Stimulated activated memory B cell treated with anti-CD40 and anti-IgM and Interleukin-4, amounts not matched to agents 10 μg/mL and 1 μg/mL and 100 μg/mL, for 72 hours (primary cell): ENCODE measurements at places on chromosomes 3 and 15.

GRCh38 chr15:58135511-58136174, 2.5 kb upstream of the AQP9 start:
- ATAC-seq, result no peak

DNA sequence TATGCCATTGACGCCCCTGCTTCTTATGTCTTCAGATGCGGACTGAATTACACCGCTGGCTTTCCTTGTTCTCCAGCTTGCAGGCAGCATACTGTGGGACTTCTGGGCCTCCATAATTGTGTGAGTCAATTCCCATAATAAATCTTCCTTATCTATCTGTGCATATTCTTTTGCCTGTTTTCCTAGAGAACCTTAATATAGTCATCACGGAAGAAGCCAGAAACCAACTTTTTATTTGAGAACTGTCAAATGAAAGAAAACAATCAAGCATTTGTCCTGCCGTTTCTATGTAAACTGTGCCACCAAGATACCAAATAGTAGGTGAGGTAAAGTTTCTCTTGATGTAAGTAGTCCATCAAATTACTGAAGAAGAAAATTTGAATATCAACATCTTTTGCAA, 51.8 kb upstream of the B3GALNT1 start:
- no peak for ATAC-seq

GRCh38 chr3:55339819-55340218, 147.3 kb downstream of the WNT5A start:
- ATAC-seq, result no peak

- ATAC-seq, result no peak
Measured at GRCh38 chr15:39430389-39430788, 150.5 kb upstream of the THBS1 start.

- ATAC-seq, result no peak
Measured at GRCh38 chr3:149572796-149573414, 84.9 kb downstream of the WWTR1 start.

- no peak for ATAC-seq
Measured at GRCh38 chr3:115361806-115362205, 214.7 kb upstream of the ZBTB20 start.

GRCh38 chr3:171970301-171970788, 69.0 kb upstream of the FNDC3B start:
- peak; percentile 35 for ATAC-seq

DNA sequence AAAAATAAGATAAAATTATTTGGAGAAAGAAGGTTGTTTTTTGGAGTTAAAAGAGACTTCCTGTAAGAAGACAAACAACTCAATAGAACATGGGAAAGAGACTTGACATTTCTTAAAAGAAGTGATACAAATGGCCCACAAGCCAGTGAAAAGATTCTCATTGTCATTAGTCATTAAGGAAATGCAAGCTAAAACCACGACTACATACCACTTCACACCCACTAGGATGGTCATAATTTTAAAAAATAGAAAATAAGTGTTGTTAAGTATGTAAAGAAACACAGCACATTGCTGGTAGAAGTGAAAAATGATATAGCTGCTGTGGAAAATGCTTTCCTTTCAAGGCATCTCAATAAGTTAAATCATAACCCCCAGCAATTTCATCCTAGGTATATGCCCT, 44.4 kb upstream of the GK5 start:
- no peak for ATAC-seq

GRCh38 chr3:184836090-184836822, 24.3 kb downstream of the VPS8 start:
- no peak for ATAC-seq

GRCh38 chr3:166123576-166123975, 286.4 kb upstream of the BCHE start:
- no peak for ATAC-seq

- ATAC-seq, result no peak
Measured at GRCh38 chr15:66658855-66659254, 43.2 kb upstream of the SMAD6 start.

DNA sequence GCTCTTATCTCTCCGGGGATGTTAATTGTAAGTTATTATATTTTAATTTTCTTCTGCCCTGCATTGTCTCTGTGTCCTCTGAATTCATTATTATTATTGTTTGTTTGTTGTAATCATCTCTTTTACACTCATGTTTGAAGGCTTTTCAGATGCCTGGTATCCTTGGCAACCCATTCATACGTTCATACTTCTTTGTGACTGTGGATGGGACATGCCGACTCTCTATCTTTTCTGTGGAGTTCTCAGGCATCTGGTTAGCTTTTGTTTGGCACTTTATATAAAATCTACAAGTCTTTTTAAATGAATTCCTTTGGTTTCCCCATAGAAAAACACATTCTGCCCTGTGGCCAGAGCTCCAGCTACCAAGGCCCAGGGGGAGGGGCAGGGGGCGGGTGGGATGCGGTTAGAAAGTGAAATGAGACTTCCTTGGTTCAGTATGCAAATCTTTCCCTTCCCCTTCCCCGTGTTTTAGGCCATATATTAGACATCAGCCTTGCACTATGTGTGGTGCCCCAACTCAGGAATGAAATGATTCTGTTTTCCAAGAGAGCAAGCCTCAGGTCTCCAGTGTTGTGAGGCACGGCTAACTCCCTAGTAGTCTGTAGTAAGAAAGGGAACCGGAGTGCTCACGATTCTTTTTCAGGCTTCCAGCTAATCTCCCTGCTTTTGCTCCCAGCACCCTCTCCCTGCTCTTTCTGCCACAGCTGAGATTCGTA, 79.2 kb downstream of the SST start:
- ATAC-seq, result no peak

DNA sequence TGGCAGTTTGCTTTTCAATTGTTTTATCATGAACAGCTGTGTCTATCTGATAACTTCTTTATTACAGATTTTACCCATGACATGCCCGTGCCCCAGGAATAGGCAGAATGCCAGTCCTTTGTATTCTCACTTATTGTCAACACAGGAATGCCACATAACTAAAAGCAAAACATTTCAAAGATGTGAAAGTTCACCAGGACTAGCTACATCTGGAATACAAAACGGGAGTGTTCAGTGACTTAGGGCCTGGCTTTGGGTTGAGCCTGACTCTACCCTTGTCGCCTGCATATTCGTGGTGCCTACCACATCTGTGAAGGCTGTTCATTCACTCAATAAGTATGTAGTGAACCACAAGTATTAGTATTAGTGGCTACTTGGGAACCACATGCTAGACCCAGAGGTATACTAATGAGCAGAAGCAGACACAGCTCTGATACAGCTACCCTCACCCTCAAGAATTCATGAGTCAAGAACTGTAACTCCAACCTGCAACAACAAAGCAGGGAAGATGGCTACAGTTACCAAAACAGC, 2.9 kb downstream of the TNFSF10 start:
- peak; percentile 81 for ATAC-seq
